Peyer's patch (tissue), 4 donors: ENCODE measurements at places on chromosomes 7 and 10.

DNA sequence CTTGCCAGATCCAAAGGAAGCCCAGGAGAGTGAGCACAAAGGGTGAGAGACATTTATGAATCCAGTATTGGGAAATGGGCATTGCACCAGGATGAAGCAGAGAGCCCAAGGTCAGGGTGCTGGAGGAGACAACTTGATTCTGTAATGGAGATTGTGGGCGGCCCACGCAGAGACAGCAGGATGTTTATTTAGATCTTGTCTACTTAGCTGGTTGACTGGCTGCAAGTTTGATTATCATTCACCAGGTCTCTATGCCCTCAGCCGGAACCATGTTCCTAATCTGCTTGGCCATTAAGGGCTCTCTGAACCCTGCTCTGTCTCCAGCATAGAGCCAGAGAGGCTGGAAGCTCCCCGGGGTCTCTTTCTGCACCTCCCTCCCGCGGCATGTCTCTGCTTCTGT is 188.7 kb downstream of the PLXNA4 start:
- no peak for DNase-seq

- no peak for DNase-seq
Measured at GRCh38 chr10:70119623-70120022, 13.0 kb downstream of the AIFM2 start.

GRCh38 chr7:71254751-71255150 is 122.8 kb downstream of the GALNT17 start:
- no peak for DNase-seq

DNA sequence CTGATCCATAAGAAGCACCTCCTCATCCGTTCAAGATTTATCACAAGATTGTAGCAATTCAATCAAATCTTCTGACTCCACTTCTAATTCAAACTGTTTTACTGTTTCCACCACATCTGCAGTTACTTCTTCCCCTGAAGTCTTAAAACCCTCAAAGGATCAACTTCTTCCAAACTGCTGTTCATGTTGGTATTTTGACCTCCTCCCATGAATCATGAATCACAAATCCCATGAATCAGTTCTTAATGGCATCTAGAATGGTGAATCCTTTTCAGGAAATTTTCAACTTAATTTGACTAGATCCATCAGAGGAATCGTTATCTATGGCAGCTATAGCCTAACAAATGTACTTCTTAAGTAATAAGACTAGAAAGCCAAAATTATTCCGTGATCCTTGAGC is 122.3 kb downstream of the IMMP2L start:
- DNase-seq, result no peak

GRCh38 chr10:28125701-28126100 is 126.8 kb upstream of the ODAD2 start:
- no peak for DNase-seq

DNA sequence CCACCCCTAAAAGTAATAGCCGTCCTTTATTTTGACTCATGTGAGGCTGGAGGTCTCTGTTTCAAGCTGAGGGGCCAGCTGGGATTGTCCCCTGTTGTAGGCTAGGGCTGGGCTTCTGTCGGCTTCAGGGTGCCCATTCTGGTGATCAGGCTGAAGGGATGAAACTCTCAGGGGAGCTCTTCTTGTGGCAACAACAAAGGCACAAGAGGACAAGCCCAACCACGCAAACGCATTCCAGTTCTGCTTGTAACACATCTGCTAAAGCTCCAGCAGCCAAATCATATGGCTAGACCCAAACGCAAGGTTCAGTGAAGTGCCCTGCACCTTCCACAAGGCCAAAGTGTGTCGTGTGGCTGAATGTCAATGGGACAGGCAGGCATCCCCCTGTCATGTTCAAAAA is 405.7 kb downstream of the INHBA start:
- DNase-seq, result no peak

- no peak for DNase-seq
Measured at GRCh38 chr7:151389768-151390597, 19.9 kb downstream of the WDR86 start.

GRCh38 chr10:11046776-11047160 is 29.1 kb downstream of the CELF2 start:
- DNase-seq, result no peak

- DNase-seq, result no peak
Measured at GRCh38 chr10:51878695-51879094, 179.3 kb upstream of the CSTF2T start.

DNA sequence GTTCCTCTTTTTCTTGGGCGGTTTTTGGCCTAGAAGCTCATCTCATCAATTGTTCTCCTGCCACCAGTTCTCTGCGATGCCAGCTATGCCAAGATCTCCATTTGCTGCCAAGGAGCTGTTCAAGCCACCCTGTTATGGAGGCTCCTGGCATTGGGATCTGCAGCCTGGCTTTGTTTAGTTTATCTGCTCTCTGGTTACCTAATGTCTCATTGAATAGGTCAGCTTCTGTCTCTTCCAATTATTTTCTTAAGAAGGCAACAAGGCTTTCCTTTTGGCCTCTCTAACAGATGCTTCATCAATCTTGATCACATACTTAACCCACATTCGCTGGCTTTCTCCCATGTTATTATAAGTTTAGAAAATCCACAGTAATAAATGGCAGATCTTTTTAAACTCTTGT is 20.6 kb upstream of the SDK1 start:
- DNase-seq, result no peak

DNA sequence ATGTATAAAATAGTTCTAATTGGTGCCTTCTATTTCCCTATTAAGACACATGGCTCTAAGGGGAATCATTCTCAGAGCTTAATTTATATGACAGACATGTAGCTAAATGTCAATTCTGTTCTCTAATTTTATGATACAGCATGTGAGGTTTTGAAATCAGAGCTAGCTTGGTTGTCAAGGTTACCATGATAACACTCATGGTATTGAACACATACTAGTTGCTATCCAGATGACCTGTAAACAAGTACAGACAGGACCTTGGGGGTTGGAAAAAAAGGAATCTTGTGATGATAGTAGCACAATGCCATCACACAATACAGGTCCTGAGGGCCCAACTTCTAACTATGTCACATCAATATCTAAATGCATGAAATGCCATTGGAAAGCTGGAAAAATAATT is 49.2 kb downstream of the RHOBTB1 start:
- DNase-seq, result no peak

DNA sequence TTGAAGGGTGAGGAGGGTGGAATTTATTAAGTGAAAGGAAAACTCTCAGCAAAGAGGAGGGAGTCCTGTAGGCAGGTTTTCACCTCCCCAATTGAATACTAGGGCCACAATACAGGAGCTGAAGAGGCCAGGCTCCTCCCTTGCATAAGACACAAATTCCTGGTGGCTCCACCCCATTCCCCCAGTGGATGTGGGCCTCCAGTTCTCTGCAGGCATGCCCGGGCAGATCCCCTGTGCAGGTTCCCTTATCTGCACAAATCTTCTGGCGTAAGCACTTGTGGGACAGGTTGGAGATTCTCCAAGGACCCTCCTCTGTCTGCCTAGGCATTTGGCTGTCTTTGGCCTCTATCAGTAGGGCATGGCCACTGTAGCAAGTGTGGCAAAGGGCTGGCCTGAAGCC is 847.1 kb upstream of the MBL2 start:
- DNase-seq, result no peak

DNA sequence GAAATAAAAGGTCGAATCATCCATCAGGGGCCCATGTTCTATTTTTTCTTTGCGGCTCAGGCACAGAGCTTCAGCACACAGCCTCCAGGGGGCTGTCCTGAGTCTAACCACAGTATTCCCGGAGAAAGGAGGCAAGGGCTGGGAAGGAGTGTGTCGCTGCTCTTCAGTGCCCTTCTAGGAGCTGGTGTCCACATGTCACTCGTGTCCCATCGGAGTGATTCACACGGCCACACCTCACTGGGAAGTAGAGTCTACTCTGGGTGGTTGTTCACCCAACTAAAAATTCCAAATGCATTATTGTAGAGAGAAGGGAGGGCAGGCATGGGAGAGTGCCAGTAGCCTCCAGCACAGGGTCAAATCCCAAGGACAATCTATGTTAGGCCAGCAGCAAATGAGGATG is 114.8 kb upstream of the LANCL2 start:
- DNase-seq, result peak; percentile 64

DNA sequence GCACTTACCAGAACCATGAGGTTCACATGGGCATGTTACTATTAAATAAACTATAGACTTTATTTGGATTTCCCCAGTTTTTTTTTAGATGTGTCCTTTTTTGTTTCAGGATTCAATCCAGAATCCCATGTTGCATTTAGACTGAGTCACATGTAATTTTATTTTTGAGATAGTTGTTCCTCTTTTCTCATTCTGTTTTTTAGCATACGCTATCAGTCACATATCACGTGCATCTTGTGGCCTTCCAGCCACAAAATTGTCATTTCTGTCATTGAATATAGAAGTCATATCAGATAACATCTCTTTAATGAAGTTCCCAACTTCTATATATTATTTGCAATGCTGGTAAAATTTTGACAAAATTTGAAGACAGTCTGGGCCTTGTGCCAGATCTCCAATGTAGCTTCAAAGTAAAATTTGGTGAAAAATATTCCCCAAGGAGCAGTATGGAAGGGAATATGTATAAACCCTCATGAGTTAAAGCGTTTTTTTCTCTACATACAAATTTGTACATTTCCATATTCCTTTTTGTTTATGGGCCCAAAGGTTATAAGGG is 132.3 kb upstream of the MKI67 start:
- DNase-seq, result no peak

GRCh38 chr10:80894797-80895467 is 357.2 kb downstream of the SH2D4B start:
- DNase-seq, result no peak

GRCh38 chr10:72593963-72594362 is 31.9 kb downstream of the MICU1 start:
- no peak for DNase-seq

DNA sequence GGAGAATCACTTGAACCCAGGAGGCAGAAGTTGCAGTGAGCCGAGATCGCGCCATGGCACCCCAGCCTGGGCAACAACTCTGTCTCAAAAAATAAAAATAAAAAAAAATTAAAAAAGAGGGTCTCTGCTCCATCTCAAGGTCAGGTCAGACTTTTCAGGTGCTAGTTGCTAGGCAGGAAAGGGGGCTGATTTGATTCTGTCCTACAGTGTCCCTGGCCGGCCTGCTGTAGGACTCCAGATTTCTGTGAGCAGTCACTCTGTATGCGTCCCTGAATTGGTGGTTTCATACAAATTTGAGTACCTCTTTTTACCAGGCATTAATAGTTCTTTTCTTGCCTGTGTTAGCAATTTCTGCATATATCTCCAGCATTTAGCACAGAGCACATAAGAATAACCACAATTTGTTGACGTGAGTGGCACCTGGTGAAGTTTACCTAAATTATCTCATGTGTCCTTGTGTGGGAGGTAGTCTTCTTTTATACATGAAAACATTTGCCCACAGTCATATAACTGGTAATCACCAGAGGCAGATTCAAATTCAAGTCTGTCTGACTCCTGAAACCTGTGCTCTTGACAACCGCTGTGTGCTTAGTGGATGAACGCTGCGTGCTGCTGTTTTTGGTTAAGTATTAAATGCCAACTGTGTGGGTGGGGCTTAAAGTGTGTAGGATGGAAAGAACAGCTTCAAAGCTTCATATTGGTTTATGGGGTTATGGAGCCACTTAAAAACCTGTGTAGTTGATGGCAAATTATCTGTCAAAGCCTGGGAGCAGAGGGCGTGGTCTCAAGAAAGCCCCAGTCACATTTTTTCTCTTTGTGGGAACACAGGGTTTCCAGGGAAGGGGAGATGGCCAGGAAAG is 3.2 kb upstream of the ZNF775 start:
- DNase-seq, result no peak

- DNase-seq, result no peak
Measured at GRCh38 chr10:31153692-31154091, 122.0 kb upstream of the ZNF438 start.

DNA sequence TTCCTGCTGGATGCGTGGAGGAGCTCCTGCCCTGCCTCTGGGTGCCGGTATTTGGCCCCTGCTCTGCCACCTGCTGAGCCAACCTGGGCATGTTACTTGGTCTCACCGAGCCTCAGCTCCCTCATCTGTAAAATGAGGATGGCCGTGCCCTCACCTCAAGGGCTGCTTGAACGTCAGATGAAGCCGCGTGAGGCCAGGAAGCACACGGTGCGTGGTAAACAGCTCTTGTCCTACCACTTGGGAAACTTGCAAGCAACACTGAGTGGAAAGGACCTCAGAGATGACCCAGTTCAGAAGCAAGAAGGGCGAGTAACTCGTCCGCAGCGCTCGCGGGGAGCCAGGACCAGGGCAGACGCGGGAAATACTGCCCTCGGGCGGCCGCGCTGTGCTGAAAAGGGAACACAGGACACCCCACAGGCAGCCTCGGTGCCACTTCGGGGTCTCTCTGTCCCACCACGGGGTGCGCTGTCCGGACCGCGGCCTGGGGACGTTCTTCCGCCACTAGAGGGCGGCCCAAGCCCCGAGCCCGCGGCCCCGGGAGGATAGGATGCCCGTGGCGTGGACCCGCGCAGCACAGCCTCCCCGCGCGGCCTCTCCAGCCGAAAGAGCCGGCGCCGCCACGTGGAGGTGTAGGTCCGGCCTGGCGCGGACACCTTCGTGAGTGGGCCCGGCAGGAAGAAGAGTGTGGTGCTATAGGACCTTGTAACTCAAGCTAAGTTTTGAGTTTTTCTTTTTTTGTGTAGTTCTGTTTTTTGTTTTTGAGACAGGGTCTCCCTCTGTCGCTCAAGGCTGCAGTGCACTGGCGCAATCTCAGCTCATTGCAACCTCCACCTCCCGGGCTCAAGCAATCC is 94.1 kb downstream of the PRKAG2 start:
- peak; percentile 78 for DNase-seq

GRCh38 chr10:86970162-86970981 is 2.1 kb downstream of the ADIRF start:
- peak; percentile 69 for DNase-seq

DNA sequence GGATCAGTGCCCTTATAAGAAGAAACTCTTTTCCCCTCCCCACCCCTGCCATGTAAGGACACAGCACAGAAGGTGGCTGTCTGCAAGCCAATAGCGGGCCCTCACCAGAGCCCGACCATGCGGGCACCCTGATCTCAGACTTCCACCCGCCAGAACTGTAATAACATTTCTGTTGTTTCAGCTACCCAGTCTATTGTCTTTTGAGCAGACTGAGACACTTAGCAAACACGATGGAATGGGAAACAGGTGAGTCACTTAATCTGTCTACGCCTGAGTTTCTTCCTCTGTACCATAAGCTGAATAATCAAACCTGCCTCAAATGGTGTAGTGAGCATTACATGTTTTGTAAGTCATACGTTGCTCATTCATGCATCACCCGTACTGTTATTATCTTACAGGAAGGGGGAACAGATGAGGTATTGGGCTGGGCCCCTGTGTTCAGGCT is 58.2 kb downstream of the STRA8 start:
- DNase-seq, result no peak

DNA sequence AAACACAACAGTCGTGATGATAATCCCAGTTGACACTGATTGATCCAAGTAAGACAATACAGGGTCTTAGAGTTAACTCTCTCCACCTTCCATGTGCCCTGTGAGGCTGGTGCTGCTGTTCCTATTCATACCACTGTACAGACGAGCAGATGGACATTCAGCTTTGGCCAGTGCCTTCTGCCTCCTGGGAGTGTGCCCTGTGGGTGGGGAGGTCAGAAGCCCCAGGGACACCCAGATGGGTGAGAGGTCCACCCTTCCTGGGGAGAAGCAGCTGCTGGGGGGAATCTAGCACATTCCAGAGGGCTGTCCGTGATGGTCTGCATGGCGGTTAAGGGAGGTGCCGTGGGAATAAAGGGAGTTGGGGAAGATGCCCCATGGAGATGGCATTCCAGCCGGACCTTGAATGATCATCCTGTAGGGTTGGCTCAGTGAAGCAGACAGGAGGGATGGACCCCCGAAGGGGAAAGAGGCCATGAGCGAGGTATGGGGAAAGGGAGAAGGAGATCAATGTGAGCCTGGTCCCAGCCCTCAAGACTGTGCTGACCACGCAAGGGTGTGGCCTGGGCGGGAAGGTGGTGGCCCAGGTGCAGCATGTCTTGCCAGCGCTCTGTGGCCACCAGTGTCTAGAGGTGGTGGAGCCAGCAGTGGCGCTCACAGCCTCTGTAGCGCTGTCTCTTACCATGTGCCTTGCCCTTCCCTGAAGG is 74.0 kb downstream of the ADCY1 start:
- no peak for DNase-seq
